ENCODE measurements at places on chromosomes 2 and 18.

- peak; percentile 83 for DNase-seq
- H3K4me1 ChIP-seq, result peaks cover 5% of the 10 kb centered on the region
- no peak overlapping the region for H3K4me3 ChIP-seq
These were observed 149.6 kb upstream of the APCDD1 start for GRCh38 chr18:10304853-10305252.

DNA sequence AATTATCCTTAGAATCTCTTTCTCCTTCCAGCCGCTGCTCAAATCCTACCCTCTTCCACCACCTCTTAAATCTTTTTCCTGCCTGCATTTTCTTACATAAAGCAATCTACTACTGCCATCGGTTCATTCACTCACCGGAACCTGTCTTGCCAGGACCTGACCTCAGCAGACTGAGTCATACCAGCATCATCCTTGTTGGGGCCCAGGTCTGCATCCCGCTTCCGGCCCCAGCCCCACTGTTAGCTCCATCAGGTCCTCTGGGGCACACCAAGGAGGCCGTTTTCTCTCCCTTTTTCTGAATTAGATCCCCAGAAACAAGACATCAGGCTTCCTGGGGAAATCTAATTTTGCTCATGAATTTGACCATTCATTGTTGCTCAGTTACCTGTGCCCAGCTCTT is 42.7 kb upstream of the TGFA start:
- H3K36me3 ChIP-seq, result no peaks in the 10 kb centered on the region
- no peaks in the 10 kb centered on the region for H3K4me1 ChIP-seq
- H3K27me3 ChIP-seq, result no peaks in the 10 kb centered on the region
- no peak for DNase-seq
- H3K4me3 ChIP-seq, result no peak overlapping the region

GRCh38 chr18:3117493-3118192 is 102.1 kb downstream of the MYOM1 start:
- H3K4me1 ChIP-seq, result no peaks in the 10 kb centered on the region
- H3K36me3 ChIP-seq, result peaks cover 74% of the 10 kb centered on the region
- H3K4me3 ChIP-seq, result no peak overlapping the region
- H3K27me3 ChIP-seq, result no peaks in the 10 kb centered on the region
- no peak for DNase-seq

DNA sequence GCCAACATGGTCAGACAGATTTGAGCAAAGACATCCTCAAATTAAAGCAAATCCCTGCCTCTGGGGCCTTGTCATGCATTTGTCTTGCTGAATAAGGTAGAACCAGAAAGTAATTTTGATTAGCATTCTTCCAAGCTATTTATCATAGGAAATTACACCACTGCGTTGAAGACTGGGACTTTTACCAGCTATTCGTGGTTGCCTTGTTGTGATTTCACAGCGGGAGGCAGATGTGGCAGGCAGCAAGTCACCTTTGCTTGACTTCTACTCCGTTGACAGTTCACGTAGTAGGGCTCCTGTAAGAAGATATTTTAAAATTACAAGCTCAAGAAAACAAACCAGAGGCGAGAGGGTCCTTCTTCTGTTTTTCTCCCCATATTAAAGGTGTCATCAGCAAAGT is 80.6 kb downstream of the EN1 start:
- no peak overlapping the region for H3K4me3 ChIP-seq
- H3K4me1 ChIP-seq, result no peaks in the 10 kb centered on the region
- peaks cover 30% of the 10 kb centered on the region for H3K27me3 ChIP-seq
- DNase-seq, result no peak

DNA sequence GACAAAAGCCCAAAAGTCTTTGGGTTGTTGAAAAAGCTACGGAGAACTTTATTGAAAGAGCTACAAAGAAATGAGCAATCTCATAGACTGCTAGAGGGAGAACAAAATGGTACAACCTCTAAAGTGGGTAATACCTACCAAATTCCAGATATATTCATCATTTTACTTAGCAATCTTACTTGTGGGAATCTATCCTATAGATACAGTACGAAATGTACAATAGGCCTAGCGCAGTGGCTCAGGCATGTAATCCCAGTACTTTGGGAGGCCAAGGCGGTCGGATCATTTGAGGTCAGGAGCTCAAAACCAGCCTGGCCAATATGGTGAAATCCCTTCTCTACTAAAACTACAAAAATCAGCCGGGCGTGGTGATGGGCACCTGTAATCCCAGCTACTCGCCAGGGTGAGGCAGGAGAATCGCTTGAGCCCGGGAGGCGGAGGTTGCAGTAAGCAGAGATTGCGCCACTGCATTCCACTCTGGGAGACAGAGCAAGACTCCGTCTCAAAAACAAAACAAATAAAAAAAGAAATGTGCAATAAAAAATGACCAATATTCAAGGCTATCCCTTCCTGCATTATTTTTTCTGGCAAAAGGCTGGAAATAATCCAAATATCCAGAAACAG is 10.1 kb downstream of the EXOC6B start:
- H3K27me3 ChIP-seq, result no peaks in the 10 kb centered on the region
- DNase-seq, result no peak
- H3K36me3 ChIP-seq, result no peaks in the 10 kb centered on the region
- H3K27ac ChIP-seq, result no peak overlapping the region
- no peak overlapping the region for H3K4me3 ChIP-seq
- H3K4me1 ChIP-seq, result no peaks in the 10 kb centered on the region

GRCh38 chr2:146461068-146461467 is 1383.8 kb upstream of the ACVR2A start:
- no peak overlapping the region for H3K4me3 ChIP-seq
- no peaks in the 10 kb centered on the region for H3K27me3 ChIP-seq
- no peak overlapping the region for H3K27ac ChIP-seq
- no peaks in the 10 kb centered on the region for H3K36me3 ChIP-seq

DNA sequence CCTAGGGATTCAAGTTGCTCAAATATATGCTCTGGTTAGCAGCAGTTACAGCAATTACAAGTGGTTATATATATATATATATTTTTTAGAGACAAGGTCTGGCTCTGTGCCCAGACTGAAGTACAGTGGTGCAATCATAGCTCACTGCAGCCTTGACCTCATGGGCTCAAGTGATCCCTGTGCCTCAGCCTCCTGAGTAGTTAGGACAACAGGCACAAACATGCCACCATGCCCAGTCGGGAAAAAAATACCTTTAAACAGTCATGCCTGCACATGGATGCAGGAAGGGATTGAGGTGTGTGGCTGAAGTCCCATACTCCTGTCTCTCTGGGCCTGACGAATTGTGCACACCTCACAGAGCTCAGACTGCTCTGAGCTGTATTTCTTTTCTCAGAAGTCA is 19.6 kb upstream of the DNAH7 start:
- no peaks in the 10 kb centered on the region for H3K27me3 ChIP-seq
- no peak overlapping the region for H3K4me3 ChIP-seq
- H3K36me3 ChIP-seq, result no peaks in the 10 kb centered on the region
- H3K27ac ChIP-seq, result no peak overlapping the region
- H3K4me1 ChIP-seq, result no peaks in the 10 kb centered on the region

GRCh38 chr18:37541517-37541916 is 24.1 kb downstream of the CELF4 start:
- H3K27me3 ChIP-seq, result peaks cover 42% of the 10 kb centered on the region
- DNase-seq, result no peak
- peaks cover 5% of the 10 kb centered on the region for H3K4me1 ChIP-seq
- no peak overlapping the region for H3K4me3 ChIP-seq
